B cell (primary cell): ENCODE measurements at places on chromosomes 4 and X. TPM values are rescaled to one million over a fixed set of nuclear protein-coding genes. Genes with fewer than 3 reads are reported as not detected.

TLR1 gene
- 50.8 and 54.1 TPM in 2 replicates for total RNA-seq

MAGEA12 gene
- not detected in 2 replicates for total RNA-seq

POU3F4 gene
- total RNA-seq, result not detected in 2 replicates

DNA sequence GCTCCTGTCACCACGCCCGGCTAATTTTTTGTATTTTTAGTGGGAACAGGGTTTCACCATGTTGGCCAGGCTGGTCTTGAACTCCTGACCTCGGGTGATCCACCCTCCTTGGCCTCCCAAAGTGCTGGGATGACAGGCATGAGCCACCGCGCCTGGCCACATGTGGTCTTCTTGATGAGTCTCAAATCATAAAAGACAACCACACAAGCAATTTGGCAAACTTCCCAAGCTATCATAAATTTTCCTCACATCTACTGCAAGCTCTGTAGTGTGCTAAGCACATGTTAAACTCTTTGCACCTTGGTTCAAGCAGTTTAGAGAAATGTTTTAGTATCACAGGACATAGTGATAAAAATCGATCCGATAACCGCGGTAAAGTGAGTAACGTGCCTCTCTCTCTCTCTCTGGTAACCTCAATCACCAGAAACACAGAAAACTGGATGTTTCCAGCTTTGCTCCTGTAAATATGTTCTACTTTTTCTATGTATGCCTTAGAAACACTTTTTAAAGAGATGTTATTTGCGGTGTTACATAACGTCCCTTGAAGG, 256.8 kb downstream of the DHRSX start:
- H3K27me3 ChIP-seq, result no peaks in the 10 kb centered on the region
- no peaks in the 10 kb centered on the region for H3K4me1 ChIP-seq
- no peaks in the 10 kb centered on the region for H3K36me3 ChIP-seq
- DNase-seq, result no peak

RAB33A gene
- 2.2 and 2.4 TPM in 2 replicates for total RNA-seq

DNA sequence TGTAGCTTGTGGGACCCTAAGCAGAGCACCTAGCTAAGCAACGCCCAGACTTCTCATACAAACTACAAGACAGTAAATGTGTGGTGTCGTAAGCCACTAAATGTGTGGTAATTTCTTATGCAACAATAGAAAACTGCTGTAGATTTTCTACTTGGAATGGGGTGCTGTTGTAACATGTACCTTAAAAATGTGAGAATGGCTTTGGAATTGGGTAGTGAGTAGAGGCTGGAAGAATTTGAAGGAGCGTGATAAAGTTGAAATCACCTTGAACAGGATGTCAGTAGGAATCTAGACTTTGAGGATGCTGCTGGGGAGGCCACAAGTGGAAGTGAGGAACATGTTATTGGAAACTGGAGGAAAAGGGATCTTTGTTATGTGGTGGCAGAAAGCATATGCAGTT, 43.2 kb upstream of the FUNDC1 start:
- no peak for DNase-seq
- no peaks in the 10 kb centered on the region for H3K27me3 ChIP-seq
- H3K4me1 ChIP-seq, result no peaks in the 10 kb centered on the region
- H3K4me3 ChIP-seq, result no peak overlapping the region
- H3K36me3 ChIP-seq, result no peaks in the 10 kb centered on the region
- H3K27ac ChIP-seq, result no peak overlapping the region
